Cardiac muscle cell (in vitro differentiated cells and primary cell): ENCODE measurements at places on chromosomes 7 and 10.

DNA sequence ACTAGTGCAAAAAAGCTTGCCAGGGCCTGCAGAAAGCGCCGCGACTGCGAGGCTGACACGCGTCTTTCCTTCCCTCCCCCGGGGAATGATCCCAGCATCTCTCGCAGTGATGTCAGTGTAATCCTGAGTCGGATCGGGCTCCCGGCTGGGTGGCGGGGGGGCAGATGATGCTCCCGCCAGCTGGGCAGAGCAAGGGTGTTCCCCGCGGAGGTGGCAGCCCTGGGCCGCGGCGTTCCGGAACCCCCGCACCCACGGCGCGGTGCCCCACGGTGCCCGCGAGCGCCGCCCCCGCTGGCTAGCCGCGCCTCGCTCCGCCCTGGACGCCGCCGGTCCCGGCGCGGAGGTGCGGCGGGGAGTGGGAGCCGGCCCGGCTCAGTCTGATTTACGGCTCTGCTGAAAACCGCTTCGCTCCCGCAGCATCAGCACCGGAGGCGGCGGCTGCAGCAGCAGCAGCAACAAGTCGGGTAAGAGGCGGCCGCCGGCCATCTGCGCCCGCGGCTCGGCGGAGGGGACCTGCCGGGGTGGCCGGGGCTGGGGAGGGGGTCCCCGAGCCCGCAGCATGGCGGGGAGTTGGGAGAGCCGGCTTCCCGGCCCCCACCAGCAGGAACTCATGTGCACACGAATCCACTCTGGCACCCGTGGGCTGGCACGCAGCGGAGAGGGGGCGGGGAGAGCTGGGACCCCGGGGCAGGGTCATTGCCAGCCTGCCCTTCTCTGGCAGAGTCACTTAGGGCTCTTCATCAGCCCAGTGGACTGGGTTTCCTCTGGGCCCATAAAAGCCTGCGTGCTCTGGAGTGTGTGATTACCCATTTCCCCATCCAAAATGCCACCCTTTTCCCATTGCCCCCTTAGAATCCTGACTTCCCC is at the start of gene ZNF365:
TSS of gene ZNF365 (plus strand) at position 375 of the 867 bp plus-strand sequence. CDS start 1,825 bp downstream, outside the sequence.
- peak; percentile 54 for DNase-seq

- no peak for DNase-seq
Measured at GRCh38 chr7:35762781-35763180, 38.1 kb upstream of the SEPTIN7 start.

- no peak for DNase-seq
Measured at GRCh38 chr10:26491276-26491675, 53.1 kb downstream of the APBB1IP start.

DNA sequence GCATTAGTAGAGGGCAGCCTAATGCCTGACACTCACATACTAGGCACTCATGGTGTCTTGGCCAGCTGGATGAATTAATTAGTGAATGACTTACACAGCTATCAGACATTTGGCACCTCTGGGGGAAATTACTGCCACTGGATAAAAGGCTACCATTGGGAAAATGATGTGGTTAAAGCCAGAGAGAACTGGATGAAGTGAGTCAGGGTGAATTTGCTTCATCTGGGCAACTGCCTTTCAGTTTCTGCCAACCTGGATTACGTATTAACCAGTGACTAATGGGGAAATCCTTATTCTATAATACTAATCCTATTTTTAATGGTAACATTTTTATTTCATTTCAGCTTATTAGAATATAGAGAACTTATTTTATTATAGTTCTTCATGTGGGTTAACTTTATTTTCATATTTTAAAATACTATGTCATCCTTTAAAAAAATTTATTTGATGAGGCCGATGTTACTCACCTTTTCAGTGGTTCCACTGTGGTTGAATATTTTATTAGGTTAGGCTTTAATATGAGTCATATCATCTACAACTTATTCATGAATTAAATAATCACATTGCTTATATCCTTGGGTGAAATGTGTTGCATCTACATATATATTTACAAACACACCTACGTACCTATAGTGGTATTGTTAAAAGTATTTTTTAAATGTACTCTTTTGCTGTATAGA is 85.6 kb upstream of the CAPZA2 start:
- no peak for DNase-seq

GRCh38 chr7:138491612-138492386 is 31.7 kb downstream of the TRIM24 start:
- DNase-seq = no peak

- DNase-seq = peak; percentile 81
Measured at GRCh38 chr10:100878291-100878910, 34.4 kb upstream of the SLF2 start.

DNA sequence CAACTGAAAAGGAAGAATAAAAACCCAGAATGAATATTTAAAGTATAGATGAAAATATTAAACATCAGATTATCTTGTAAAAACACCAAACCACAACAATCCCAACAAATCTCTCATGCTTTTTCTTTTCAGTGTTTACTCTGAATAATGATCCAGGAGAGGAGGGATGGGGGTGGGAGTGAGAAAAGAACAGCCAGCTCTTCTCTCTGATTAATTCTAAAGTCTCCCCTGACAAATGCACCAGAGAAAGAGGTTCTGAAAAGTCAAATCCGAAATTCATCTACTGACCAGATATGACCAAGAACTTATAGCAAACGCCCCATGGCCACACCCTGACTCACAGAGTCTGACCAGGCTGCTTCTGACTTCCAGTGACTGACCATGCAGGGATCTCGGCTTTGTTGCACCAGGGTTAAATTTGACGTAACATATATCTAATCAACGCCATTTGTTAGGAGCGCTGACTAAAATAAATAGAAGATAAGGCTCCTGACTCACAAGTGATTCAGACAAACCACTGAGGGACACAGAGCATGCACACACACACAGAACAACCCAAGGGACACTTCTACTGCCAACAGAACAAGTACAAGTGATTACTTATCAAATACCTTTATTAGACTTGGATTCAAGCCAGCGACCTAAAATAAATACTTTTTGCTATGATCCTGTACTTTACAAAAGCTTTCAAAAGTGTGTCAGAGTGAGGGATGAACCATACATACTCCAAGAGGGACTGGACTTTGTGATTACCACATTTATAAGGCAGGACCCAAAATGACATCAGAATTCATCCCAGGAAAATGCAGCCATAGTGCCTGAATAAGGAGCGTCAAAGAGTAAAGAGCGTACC is 9.3 kb upstream of the SPOCK2 start:
- no peak for DNase-seq

- peak; percentile 68 for DNase-seq
Measured at GRCh38 chr7:114910787-114911186, 11.1 kb upstream of the MDFIC start.
